T-helper 1 cell (primary cell): ENCODE measurements at places on chromosomes 3 and 15.

DNA sequence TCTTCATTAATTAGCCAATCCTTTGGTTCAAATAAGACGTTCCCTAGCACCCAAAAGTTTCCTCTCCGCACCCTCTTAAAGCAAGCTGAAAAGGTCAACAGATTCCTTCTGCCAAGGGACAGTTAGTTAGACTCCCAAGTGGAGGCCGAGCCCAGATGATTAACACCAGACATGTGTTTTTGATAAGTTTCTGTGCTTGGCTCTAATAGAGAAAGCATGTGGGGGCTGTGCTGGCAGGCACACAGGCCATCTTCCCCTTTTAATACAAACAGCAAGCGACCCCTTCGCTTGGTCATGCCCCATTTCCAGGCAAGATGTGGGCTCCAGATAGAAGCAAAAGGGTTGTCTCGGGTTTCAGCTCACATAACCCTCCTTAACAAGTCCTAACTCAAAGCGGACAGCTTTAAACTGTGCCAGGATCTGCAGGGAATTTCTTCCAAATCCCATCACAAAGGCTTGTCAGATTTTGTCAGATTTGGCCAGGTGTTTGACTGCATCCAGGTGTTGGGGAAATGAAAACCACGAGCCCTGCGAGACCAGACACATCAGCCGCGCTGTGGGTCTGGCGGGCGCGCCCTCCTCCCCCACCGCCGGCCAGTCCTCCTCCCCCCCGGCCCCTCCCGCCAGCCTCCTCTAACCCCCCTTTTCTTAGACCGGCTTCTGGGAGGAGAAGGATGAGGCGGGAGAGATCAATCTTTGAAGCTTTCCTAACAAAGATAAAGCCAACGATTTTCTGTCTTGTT is 3.3 kb downstream of the HES1 start:
- DNase-seq, result no peak

- no peak for DNase-seq
These were observed 49.5 kb upstream of the PDZRN3 start for GRCh38 chr3:73674280-73674679.

GRCh38 chr3:64166584-64167162 is 58.6 kb downstream of the PRICKLE2 start:
- DNase-seq, result no peak

DNA sequence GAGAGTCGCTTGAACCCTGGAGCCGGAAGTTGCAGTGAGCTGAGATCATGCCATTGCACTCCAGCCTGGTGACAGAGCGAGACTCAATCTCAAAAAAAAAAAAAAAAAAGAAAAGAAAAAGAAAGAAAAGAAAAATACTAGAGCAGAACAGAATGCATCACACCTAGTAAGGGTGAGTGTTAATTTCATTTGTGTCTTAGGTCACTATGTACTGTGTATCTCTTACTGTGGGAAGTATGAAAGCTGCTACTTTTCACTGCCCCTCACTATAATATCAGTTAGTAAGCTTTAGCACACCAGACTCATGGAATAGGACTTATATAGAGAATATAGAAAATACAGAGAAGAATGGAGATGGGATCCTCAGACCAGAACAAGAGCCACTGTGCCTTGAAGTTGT is 45.9 kb upstream of the RASA2 start:
- DNase-seq, result no peak

DNA sequence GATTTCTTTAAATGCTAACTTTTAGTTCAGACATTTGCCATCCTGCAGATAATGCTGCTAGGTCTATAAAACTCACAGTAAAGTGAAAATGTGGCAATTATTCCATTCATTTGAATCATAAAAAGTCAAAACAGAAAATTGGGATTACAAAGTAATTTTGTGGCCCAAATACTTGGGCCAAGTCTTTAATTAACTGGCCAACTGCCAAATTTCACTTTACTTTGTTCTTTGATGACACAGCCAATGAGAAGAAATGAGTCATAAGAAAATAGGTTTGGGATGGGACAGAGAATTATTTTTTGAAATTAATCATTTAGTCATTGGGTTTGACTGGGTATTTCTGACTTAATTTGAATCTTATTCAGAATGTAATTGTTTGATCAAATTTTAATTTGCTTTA is 89.8 kb upstream of the SLC2A2 start:
- DNase-seq, result no peak
